ENCODE measurements at places on chromosomes 1 and 21. TPM values are rescaled to one million over a fixed set of nuclear protein-coding genes. Genes with fewer than 3 reads are reported as not detected.

The CLCA2 gene
- total RNA-seq = not detected

The LRRC38 gene
- total RNA-seq = 1.6 TPM

The ELOVL1 gene
- total RNA-seq = 99.7 TPM

The COL8A2 gene
- total RNA-seq = 1.2 TPM

The DCST2 gene
- 0.27 TPM for total RNA-seq

The MYBPHL gene
- total RNA-seq = not detected

The TMEM125 gene
- total RNA-seq = 16.2 TPM

The PTPN22 gene
- not detected for total RNA-seq

The MYBPH gene
- total RNA-seq = not detected

The HIVEP3 gene
- total RNA-seq = 5.8 TPM

The PERM1 gene
- 0.34 TPM for total RNA-seq

The LORICRIN gene
- total RNA-seq = not detected

The CD247 gene
- total RNA-seq = not detected

The FCRL2 gene
- total RNA-seq = not detected

The NUDT4B gene
- total RNA-seq = 25.3 TPM

The LYPD8 gene
- not detected for total RNA-seq

The FHAD1 gene
- total RNA-seq = 0.21 TPM

The TDRD10 gene
- not detected for total RNA-seq

The ZC3H12A gene
- 34.2 TPM for total RNA-seq

The SEMA6C gene
- 9.9 TPM for total RNA-seq

The AMY1B gene
- not detected for total RNA-seq

The GPR157 gene
- 6.4 TPM for total RNA-seq

The VANGL1 gene
- 15.2 TPM for total RNA-seq

The GOLT1A gene
- 5.0 TPM for total RNA-seq

The CYP4Z1 gene
- not detected for total RNA-seq

The COL9A2 gene
- total RNA-seq = 20.2 TPM

The MYOCOS gene
- not detected for total RNA-seq

The KRTAP12-4 gene
- not detected for total RNA-seq

The CLCA4 gene
- not detected for total RNA-seq

The OR2L3 gene
- total RNA-seq = not detected

The CACNA1E gene
- 0.08 TPM for total RNA-seq

The ATP1A2 gene
- total RNA-seq = 0.07 TPM

The CRYZL1 gene
- total RNA-seq = 12.6 TPM

The MYCL gene
- 8.2 TPM for total RNA-seq

The ANXA9 gene
- 1.3 TPM for total RNA-seq

The RHBG gene
- 0.55 TPM for total RNA-seq

The FLG2 gene
- total RNA-seq = not detected

The SPRR2A gene
- 1.0 TPM for total RNA-seq

The TIAM1 gene
- total RNA-seq = 6.7 TPM

The NBPF6 gene
- not detected for total RNA-seq

The AUNIP gene
- total RNA-seq = 1.7 TPM

The IGSF3 gene
- total RNA-seq = 34.8 TPM

The PRAMEF8 gene
- not detected for total RNA-seq

The TEDDM1 gene
- not detected for total RNA-seq

The PTCH2 gene
- under 0.01 TPM for total RNA-seq

The PTPN7 gene
- total RNA-seq = 2.3 TPM

The EXTL1 gene
- 1.3 TPM for total RNA-seq

The ZNF648 gene
- 1.0 TPM for total RNA-seq
